Cardiac muscle cell (in vitro differentiated cells and primary cell): ENCODE measurements at places on chromosomes 3 and 15. TPM values are rescaled to one million over a fixed set of nuclear protein-coding genes. Genes with fewer than 3 reads are reported as not detected.

The GP9 gene
- not detected in 2 replicates for polyA plus RNA-seq

The TBL1XR1 gene
- 23.7 and 42.7 TPM in 2 replicates for polyA plus RNA-seq

The PSTPIP1 gene
- polyA plus RNA-seq: 0.26 and 0.55 TPM in 2 replicates

The IRAK2 gene
- 1.1 TPM in 2 replicates for polyA plus RNA-seq

GRCh38 chr3:102530415-102531181 is 95.8 kb downstream of the ZPLD1 start:
- H3K4me3 ChIP-seq: no peak overlapping the region
- no peaks in the 10 kb centered on the region for H3K36me3 ChIP-seq
- no peaks in the 10 kb centered on the region for H3K27me3 ChIP-seq
- H3K27ac ChIP-seq: no peak overlapping the region
- H3K4me1 ChIP-seq: no peaks in the 10 kb centered on the region

DNA sequence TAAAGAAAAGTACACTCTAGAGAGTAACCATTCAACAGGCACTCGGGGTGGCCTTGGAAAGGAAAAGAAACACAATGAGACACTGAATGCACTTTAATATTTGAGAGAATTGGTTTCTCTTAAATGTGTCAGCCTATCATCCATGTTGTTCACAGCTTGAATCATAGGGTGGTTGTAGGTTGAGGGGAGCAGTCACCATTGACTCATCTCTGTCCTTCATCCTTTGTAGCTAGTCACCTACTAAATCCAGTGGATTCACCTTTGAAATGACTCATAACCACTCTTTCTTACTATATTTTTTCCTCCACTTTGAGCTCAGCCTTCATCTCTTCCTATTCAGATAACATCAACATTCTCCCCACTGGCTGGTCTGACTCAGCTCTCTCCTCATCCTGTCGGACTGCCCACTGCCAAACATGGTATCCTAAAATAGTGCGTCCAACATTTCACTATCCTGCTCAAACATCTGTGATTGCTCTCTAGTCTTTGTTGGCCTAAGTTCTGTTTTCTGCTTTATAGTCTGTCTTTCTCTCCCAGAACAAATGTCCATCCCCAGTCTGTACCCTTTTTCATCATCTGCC is 182.7 kb upstream of the GADL1 start:
- peak; percentile 72 for DNase-seq
- H3K36me3 ChIP-seq: no peaks in the 10 kb centered on the region
- H3K4me1 ChIP-seq: no peaks in the 10 kb centered on the region
- H3K27ac ChIP-seq: no peak overlapping the region

DNA sequence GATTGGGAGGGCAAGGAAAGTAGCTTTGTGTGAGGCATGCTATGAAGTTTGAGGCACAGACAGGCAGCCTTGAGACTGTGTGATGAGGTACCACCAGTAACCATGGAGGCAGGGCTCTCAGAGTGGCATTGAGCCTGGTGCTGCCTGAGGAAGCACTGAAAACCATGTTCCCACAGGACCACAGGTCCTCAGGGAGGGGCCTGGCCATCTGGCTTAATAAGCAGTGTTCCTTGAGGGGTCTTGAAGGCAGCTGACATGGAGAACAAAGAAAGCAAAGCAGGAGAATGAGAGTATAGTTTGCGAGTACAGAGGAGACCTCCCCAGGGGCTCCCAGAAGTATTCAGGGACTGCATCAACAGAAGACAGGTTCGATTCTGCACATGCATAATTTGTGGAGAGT is 346.6 kb downstream of the EPHB1 start:
- DNase-seq: no peak
- H3K36me3 ChIP-seq: no peaks in the 10 kb centered on the region
- peaks cover 3% of the 10 kb centered on the region for H3K27me3 ChIP-seq
- H3K27ac ChIP-seq: no peak overlapping the region
- H3K4me1 ChIP-seq: no peaks in the 10 kb centered on the region

- no peak overlapping the region for H3K4me3 ChIP-seq
- H3K27ac ChIP-seq: no peak overlapping the region
- no peak for DNase-seq
- H3K27me3 ChIP-seq: no peaks in the 10 kb centered on the region
Measured at GRCh38 chr3:30317561-30317960, 288.8 kb upstream of the TGFBR2 start.

GRCh38 chr3:176328198-176328597 is 869.1 kb downstream of the TBL1XR1 start:
- H3K4me3 ChIP-seq: no peak overlapping the region
- H3K4me1 ChIP-seq: no peaks in the 10 kb centered on the region
- H3K27me3 ChIP-seq: peaks cover 13% of the 10 kb centered on the region
- no peaks in the 10 kb centered on the region for H3K36me3 ChIP-seq

DNA sequence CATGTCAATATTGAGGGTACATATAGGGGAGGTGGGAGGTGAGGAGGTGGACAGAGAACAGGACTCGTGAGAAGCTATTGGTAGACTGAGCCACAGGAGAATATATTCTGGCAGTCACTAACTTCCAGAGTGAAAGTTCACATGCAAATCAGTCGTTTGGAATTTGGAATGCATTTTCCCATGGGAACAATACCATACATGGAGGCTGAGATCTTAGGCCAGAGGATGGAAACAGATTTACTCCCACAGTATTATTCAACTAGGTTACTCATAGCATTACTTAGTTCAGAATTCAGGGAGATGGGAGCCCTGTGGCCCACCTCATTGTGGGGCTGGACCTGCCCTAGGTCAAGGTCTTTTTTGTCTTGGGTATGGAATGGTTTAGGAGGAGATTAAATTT is 36.4 kb upstream of the ABHD2 start:
- DNase-seq: peak; percentile 95
- H3K36me3 ChIP-seq: no peaks in the 10 kb centered on the region
- no peaks in the 10 kb centered on the region for H3K27me3 ChIP-seq
- no peak overlapping the region for H3K27ac ChIP-seq

DNA sequence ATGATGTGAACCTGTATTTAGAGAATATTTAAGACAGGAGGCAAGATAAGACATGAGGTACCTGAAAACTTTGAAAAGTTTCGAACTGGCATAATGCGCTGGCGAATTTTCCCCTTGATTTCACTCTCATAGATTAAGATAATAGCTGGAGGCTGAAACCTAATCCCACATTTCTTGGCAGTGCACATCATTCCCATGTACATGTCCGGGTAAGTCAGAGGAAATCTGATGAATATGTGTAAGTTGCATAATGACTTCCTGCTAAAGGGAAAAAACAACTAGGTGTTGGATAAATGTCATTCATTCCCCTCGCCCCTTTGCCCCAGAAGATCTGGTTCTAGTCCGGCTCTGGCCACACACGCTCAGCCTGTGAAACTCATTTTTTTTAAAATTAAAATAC is 3.6 kb downstream of the CEP19 start:
- peaks cover 4% of the 10 kb centered on the region for H3K4me1 ChIP-seq
- no peaks in the 10 kb centered on the region for H3K27me3 ChIP-seq
- no peak overlapping the region for H3K27ac ChIP-seq
- no peak overlapping the region for H3K4me3 ChIP-seq

DNA sequence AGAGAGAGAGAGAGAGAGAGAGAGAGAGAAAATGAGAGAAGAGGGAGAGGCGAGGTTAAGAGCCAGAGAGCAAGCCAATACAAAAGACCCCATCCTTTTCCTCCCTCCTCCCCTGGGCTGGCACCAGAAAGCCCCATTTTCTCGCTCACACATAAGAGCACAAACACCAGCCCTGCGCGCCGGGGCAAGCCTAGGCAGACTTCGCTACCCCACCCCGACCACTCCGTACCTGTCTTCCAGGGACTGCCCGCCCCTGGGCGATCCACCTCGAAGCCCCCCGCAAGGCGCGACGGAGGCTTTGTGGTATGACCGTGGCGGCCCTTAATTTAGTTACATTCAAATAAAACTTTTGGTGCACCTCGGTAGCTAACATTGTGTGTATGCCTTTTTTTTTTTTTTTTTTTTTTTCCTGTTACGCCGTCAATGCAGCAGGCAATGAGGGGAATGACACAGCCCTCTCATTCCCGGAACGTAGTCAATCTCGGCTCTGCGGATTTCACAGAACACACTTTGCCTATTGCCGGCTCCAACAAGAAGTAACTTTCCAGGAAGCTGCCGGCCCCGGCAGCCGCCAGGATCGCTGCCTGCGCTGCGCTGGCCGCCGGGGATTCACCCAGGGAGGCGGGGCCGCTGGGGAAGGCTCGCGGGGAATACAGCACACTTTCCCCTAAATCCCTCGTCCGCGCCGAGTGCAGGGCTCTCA is 7.7 kb downstream of the BCL6 start:
- peak overlapping the region; percentile 37 for H3K4me3 ChIP-seq
- peaks cover 6% of the 10 kb centered on the region for H3K4me1 ChIP-seq
- H3K27me3 ChIP-seq: no peaks in the 10 kb centered on the region
- DNase-seq: peak; percentile 49
